ENCODE measurements at places on chromosomes 3 and 15.
A peak's percentile ranks its signal among the peaks of the same experiment; 100 is the strongest.

GRCh38 chr3:184583578-184584451 lies 22.2 kb downstream of the EPHB3 start:
- no peak for DNase-seq

DNA sequence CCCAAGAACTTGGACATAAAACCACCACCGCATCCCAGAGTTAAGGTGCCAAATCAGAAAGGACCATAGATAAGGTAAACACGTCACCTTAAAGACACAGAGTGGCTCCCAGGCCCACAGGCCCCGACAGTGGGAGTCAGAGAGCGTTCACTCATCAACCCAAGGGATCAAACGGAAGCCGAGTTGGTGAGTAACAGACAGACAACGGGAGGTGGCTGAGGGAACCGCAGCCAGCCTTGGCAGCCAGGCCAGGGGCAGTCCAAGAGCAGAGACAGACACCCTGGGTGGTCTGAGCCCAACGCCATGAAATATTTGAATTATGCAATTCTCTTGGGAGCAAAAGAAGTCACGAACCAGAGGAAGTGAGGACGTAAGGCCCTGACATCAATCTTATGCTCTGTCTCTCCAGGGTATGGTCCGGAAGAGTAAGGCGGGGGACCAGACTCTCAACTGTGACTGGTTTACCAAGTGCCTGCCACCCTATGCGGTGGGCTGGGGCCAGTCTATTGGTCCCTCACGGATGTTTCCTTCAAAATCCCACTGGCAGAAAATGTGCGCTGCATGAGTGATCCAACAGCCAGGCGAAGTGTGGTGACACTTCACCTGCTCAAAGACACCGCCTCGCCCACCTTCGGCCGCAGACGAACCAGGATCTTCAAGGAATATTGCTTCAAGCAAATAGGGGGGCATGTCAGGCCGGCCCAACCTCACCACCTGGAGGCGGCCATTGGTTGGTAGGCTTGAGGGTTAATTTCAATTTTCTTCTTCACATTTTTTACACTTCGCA lies 34.3 kb downstream of the TMEM44 start:
- no peak for DNase-seq

DNA sequence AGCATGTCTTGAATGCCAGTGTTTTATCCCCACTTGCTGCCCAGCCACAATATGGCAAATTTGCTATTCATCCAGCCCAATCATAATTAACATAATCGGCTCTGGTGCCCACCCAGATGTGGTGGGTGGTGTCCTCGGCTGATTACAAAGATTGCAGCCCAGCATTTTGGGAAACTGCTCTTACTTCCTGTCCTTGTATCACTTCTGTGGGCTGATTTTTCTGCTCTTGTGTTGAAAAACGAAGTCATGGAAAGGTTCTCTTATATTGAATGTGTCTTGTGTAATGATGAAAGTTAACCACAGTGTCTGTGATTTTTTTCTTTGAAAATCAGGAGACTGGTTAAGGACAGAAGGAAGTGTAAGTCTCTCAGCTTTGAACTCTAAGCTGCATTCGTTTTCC lies 141.7 kb downstream of the CACNA2D3 start:
- DNase-seq: no peak

- peak; percentile 82 for DNase-seq
Measured at GRCh38 chr3:42668793-42669217, 15.3 kb downstream of the ZBTB47 start.

- peak; percentile 63 for DNase-seq
Measured at GRCh38 chr3:185649414-185649813, 63.3 kb downstream of the SENP2 start.

DNA sequence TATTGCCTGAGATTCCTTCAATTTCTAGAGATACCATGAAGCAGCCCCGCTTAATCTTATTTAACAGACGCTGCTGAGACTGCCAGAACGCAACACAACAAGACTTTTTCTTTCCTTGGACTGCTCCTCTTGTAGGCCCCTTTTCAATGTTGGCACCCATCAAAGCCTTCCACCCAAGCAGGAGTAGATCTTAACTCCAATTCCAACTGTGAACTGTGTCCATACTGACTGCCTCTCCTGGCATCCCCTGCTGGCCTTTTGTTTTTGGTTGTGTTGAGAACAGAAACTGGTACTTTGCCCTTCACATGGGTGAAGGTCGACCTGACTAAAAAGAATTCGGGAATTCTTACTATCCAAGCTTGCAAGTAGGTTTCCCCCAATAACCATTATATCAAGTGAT lies 50.2 kb downstream of the TRIM71 start:
- DNase-seq: no peak
